Calu3 (cell line): ENCODE measurements at places on chromosomes 6 and 20.

DNA sequence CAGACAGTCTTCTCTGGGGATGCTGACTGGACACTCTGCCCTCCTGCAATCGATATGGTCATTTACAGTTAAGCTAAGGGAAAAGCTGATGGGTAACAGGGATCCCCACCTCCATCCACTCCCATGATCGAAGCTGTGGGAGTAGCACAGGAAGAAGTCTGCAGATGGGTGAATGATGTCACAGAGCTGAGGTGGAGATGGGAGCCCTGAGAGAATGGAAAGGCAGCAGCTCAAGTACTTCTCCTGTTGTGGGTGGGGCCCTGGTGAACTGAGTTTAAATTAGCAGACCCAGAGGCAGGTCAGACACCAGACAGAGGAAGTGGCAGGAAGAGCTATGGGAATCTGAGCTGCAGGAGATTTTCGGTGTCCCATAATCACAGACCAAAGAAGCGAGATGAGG, 29.0 kb downstream of the HDGFL1 start:
- no peak for DNase-seq

GRCh38 chr20:31473331-31474096, 1.4 kb downstream of the DEFB124 start:
- DNase-seq: no peak

GRCh38 chr6:18328070-18328469, 59.1 kb upstream of the RNF144B start:
- DNase-seq: no peak

DNA sequence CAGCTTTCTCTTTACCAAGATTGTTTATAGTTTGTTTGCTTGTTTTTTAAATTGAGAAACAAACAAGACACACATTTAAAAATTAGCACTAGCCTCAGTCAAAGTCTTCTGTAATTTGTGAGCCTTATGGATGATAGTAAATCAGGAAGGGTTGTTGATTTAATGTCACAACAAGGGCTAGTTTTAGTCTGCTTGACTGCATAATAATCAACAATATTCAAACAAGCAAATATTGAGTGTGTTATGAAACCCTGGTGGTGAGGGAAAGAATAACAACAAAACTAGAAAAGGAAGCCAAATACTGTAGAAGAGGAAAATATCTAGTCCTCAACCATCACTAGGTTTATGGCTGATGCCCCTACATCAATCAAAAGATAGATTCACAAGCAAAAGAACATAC, 228.6 kb downstream of the TBC1D7 start:
- no peak for DNase-seq

DNA sequence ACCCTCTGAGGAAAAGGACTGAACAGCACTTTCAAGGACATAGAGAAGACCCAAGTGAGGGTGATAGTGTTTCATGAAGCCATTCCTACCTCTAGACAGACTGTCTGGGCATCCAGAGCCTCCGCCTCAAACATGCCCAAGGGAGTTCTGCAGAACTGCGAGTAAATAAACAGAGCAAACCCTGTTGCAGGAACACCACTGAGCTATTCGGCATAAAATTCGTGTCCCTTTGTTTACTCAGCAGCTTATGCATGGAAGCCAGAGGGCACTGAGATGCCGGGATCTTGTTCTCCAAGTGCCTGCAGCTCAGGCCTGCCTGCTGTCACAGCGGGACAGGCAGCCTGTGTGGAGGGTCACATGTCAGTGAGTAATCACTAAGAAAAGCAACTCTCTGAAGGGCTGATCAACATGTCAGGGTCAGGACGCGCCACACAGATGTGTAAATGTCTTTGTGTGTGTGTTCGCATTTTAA, 164.9 kb upstream of the HEY2 start:
- no peak for DNase-seq

DNA sequence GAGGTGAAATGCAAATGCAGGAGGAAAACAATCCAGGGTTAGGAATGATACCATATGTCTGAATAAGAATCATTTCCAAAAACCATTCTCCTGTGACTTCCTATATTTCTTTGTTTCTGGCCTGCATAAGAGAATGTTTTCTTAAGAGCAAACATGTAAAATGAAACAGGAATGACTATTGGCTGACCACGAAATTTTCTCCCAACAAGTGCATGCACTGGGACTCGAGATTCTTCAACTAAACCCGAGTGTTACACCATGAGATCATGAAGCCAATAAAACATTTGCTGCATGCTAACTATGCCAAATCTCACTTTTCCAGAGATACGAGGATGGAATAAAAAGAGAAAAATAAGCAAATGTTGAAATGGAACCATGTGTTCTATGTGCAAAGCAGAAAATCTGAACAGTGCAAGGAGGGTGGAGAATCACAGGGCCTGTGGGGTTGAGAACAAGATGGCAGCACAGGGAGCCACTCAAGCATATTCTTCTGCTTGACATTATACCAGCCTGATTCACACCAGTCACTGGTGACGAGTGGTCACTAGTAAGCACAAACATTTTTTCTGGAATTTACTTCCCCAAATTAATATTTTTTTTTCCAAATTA, 212.2 kb upstream of the FOXA2 start:
- DNase-seq: no peak
